ENCODE measurements at places on chromosomes 3 and 15.

- DNase-seq, result no peak
These were observed 2.8 kb upstream of the XCR1 start for GRCh38 chr3:46029953-46030543.

GRCh38 chr3:129549006-129549800, 6.2 kb downstream of the H1-8 start:
- no peak for DNase-seq

DNA sequence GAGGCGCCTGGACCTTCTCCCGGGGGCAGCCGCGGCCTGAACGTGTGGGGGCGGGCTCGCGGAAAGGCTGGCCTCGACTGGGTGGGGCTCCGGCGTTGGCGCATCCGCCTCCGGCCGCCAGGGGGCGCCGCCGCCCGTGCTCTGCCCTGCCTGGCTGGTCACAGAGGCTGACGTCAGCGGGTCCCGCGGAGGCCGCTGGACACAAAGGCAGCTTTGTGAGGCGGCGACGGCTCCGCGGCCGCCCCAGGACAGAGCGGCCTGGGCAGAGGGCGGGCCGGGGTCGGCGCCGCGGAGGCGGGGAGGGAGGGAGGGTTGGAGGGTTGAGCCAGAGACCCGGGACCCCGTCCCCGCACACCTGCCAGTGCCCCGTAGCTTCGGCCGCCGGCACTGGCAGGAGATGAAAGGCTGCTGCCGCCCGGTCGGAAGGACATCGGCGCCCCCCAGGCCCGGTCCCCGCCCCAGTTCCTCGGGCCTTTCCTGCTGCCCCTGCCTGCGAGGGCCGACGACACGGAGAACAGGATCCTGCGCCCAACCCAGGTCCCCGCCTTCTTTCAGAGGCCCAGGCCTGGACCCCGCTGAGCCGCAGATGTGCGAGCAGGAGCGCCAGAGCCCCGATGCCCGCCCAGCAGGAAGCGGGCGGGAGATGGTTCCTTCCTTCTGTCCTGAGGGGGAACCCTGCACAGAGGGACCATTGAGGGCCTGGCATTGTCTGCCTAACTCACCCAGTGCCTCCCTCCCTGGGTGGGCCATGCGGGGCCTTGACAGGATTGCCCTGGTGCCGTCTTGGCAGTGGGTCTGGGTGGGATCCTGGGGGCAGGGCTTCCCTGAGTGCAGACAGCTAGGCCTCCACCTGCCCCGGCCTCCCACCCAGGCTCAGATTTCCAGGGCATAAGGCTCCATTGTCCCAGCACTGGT, 8.7 kb upstream of the SEMA3B start:
- DNase-seq, result peak; percentile 95

- no peak for DNase-seq
These were observed 28.3 kb downstream of the CAPN3 start for GRCh38 chr15:42387603-42388002.

- no peak for DNase-seq
These were observed 26.8 kb downstream of the KLHDC8B start for GRCh38 chr3:49198161-49198560.

DNA sequence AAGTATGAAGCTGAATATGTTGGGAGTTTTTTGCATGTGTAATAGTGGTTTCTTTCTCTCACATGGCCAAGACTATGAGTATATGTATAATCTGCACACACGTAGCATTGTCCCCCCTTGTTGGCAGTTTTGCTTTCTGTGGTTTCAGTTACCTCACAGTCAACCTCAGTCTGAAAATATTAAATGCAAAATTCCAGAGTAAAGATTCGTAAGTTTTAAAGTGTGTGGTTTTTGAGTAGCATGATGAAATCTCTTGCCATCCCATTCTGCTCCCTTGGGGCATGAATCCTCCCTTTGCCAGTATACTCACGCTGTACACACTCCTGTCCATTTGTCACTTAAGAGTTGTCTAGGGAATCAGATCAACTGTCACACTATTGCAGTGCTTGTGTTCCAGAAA, 742.0 kb upstream of the CCDC54 start:
- no peak for DNase-seq

GRCh38 chr3:4497843-4498324, 4.7 kb downstream of the ITPR1 start:
- DNase-seq, result no peak

GRCh38 chr3:14783480-14784086, 35.2 kb upstream of the FGD5 start:
- DNase-seq, result no peak

DNA sequence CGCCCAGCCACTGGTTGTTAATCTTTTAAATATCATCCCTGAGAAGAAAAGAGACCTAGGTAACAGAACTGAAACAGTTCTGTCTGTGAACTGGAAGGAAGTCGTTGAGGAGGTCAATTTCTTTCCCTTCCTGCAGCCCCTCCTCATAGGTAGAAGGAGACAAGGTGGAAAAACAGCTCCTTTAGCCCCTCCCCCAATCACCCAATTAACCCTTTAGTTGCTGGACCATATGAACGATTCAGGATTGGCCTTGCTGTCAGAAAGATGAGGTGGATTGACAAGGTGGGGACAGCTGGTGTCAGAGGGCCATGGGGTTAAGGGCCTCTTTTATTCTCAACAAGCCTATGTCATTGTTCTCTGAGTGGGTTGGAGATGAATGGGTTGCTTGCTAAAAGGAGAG, 36.0 kb upstream of the ZNF445 start:
- DNase-seq, result no peak

GRCh38 chr15:72231833-72232478, 966 bp upstream of the PKM start:
- DNase-seq, result peak; percentile 56

- DNase-seq, result no peak
These were observed 77.8 kb upstream of the VGLL4 start for GRCh38 chr3:11721479-11721878.

DNA sequence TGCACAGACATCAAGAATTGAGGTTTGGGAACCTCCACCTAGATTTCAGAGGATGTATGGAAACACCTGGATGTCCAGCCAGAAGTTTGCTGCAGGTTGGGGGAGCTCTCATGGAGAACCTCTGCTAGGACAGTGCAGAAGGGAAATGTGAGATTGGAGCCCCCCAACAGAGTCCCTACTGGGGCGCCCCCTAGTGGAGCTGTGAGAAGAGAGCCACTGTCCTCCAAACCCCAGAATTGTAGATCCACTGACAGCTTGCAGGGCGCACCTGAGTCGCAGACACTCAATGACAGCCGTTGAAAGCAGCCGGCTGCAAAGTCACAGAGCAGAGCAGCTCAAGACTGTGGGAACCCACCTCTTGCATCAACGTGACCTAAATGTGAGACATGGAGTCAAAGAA, 34.6 kb upstream of the EPHA6 start:
- no peak for DNase-seq

- DNase-seq, result no peak
These were observed 276.2 kb downstream of the FEZF2 start for GRCh38 chr3:62097121-62097520.

DNA sequence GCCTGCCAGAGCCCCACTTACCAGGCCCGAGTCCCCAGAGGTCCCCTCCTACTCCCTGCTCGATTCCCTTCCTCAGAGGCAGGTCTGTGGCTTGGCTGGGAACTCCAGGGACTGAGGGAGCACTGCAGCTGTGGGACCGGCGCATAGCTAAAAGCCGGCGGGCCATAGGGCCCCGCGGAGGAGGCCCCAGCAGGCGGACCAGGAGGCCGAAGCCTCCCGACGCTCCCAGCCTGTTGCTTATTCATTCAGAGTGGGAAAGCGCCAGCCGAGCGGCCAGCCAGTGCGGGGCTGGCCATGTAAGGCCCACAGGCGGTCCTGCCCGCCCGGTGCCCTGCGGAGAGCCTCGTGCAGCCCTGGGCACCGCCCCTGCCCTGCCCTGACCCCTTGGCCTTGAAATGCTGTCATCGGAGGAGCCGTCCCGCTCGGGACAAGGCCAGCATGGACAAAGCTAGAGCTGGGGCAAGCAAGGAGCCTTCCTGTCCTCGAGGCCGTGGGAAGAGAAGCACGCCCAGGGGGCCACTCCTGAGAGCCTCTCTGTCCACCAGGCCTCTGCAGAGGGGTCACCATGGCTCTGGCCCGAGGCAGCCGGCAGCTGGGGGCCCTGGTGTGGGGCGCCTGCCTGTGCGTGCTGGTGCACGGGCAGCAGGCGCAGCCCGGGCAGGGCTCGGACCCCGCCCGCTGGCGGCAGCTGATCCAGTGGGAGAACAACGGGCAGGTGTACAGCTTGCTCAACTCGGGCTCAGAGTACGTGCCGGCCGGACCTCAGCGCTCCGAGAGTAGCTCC, at the start of gene LOXL1:
TSS of gene LOXL1 (plus strand) at position 244 of the 784 bp plus-strand sequence. CDS start at position 566, 322 bp downstream.
- no peak for DNase-seq

DNA sequence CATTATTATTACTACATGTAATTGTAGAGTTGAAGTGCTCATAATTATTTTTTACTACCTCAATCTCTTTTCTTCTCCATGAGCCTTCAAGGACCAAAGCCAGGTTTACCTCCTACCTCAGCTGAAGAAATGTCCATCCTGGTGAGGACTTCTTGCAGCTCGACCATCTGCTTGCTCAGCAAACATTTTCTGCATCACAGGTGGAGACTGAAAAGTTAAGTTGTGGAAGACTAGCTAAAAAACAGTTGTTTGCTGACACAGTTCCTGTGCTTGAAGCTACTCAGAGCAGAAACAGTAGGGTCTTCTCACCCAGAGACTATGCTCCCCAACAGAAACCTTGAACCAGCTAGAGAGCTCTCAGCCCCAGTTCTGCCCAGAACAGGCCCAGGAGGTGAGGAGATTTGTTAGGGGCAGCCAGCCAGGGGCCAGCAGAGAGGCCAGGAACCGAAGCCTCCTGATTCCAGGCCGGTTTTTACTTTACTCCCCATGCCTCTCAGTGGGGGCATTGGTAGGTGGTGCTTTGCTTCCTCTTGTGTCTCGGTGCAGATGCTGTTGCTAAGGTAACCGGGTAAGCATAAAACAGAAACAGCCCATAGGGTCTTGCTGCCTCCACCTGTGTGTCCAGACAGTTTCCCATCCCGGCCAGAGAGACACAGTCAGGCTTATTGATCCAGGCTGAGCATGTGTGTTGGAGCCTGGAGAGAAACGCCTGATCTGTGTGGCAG, 54.9 kb downstream of the CCNL1 start:
- DNase-seq, result no peak

- no peak for DNase-seq
These were observed 25.7 kb downstream of the ACKR4 start for GRCh38 chr3:132622761-132623160.

DNA sequence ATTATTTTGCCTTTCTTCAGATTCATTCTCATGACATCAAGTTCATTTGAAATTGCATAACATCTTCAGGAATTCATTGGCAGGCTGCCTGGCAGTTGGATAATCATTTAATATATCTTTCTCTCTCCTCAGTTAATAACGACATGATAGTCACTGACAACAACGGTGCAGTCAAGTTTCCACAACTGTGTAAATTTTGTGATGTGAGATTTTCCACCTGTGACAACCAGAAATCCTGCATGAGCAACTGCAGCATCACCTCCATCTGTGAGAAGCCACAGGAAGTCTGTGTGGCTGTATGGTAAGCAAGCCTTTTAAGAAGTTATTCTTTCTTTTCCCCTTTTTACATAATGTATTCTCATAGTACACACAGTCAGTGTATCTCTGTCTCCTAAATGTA, 38.2 kb downstream of the TGFBR2 start:
- DNase-seq, result no peak

DNA sequence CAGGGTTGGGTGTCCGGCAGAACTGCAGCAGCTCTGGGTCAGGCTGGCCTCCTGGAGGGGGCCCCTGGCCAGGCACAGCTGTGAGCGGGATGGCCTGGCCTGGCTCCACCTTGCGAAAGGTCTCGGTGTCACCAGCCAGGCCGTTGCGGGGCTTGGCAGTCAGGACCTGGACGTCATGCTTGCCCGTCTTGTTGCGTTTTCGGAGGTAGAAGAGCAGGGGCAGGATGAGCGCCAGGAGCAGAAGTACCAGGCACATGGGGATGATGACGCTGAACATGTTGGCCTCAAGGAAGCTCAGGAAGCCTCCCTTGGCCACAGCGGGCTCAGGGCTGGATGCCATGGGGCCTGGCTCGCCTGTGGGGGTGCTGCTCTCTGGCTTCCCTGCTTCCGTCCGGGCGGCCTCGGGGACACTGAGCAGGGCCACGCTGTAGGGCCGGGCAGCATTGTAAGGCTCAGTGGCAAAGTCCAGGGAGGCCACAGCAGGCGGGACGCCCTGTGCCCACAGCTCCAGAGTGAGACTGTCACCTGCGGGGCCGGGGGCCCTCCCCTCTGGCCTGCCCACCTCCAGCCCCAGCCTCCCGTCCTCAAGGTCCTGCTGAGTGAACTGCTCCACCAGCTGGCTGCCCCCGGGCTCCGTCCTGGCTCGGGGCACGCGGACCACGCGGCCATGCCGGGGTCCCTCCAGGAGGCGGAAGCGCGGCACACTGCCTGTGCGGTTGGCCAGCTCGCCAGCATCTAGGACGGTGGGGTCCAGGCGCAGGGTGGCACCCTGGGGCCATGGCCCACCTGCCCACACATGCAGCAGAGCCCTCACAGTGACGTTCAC, 28.1 kb downstream of the SNX33 start:
- DNase-seq, result no peak

DNA sequence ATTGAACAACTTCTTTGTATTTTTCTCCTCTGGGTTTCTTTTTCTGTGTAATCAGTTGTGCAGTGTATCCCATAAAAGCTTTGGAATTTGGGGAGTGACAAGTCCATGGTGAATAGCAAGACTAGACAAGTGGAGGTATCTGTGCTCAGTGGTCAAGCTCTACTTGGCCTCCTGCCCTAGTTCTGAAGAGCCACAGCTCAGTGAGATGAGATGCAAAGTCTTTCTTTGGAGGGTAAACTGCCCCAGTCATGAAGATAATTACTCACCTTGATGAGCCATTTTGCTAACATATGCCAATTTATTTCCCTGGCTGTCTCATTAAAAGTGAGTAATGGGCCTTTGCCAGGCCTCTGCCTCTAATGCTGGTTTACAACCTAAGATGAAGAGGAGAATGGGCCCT, 271.2 kb upstream of the TRIM42 start:
- DNase-seq, result no peak

DNA sequence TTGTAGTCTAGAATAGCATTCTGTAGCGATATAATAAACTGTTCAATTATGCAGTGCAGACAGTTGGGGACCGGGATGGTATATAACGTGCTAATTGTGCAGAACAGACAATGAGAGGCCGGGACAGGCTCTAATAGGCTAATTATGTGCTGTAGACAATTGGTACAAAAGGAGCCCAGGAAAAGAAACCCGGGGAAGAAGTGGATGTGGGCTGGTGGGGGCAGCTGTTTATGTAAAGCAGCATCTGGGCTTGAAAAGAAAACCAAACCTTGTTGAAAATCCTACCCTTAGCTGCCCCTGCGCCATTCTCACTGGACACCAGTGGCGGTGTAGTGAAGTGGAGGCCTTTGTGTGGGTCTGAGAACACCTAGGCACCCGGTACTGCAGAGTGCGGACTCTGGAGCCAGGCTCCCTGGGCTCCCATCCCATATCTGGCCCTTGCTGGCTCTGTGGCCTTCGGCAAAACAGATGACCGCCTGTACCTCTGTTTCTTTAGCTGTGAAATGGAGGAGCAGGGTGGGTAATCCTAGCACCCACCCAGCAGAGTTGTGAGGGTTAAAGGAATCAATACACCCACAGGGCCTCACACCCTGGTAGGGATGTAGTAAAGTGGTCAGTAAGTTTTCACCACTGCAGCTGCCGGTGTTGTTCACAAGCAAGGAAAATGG, 51.5 kb downstream of the CMTM6 start:
- peak; percentile 6 for DNase-seq

- DNase-seq, result no peak
These were observed 63.9 kb downstream of the RBM6 start for GRCh38 chr3:50003824-50004223.

GRCh38 chr15:101121511-101122090, 130.2 kb downstream of the CHSY1 start:
- DNase-seq, result peak; percentile 61

- no peak for DNase-seq
These were observed 84.6 kb upstream of the KLF13 start for GRCh38 chr15:31241888-31242522.

GRCh38 chr3:101185341-101185740, 135.0 kb downstream of the IMPG2 start:
- DNase-seq, result no peak
